ENCODE measurements at places on chromosomes 4 and X.

DNA sequence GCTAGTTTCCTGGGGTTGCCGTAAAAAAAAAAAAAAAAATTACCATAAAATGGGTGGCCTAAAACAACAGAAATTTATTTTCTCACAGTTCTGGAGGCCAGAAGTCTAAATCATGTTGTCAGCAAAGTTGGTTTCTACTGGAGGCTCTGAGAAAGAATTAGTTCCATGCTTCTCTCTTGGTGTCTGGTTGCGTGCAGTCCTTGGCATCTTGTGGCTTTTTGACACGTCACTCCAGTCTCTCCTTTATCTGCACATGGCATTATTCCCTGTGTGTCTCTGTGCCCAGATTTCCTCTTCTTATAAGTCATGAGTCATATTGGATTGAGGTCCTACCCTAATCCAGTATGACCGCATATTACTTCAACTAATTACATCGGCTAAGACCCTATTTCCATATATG is 38.7 kb downstream of the SPATA4 start:
- DNase-seq, result no peak

DNA sequence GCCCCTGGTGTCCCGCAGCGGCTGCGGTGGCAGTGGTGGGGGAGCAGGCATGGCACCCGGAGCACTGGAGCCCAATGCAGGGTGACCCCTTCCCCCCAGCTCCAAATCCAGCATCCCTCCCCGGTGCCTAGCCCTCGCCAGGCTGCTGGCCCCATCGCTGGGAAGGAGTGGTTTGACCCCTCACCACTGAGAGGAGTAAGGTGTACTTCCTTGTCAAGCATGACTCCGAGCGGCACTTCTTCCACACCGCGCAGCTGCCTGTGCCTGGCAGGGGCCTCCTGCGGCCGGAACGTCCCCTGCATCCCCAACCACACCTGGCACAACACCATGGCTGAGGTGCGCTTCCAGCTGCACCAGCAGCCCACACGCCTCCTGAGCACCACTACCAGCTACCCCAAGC is 27.0 kb downstream of the LRPAP1 start:
- DNase-seq, result no peak

DNA sequence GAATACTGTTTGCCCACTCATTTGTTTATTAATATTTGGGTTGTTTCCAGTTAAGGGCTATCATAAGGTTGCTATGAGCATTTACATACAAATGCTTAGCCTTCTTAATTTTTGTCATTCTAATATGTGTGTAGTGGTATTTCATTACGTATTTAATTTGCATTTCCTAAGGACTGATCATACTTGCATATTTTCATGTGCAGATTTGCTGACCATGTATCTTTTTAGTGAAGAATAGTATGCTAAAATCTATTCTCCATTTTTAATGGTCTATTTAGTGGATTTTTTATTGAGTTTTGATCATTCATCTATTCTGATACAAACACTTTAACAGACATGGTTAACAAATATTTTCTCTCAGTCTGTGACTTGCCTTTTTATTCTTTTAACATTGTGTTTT is 949.5 kb downstream of the RAB28 start:
- no peak for DNase-seq

DNA sequence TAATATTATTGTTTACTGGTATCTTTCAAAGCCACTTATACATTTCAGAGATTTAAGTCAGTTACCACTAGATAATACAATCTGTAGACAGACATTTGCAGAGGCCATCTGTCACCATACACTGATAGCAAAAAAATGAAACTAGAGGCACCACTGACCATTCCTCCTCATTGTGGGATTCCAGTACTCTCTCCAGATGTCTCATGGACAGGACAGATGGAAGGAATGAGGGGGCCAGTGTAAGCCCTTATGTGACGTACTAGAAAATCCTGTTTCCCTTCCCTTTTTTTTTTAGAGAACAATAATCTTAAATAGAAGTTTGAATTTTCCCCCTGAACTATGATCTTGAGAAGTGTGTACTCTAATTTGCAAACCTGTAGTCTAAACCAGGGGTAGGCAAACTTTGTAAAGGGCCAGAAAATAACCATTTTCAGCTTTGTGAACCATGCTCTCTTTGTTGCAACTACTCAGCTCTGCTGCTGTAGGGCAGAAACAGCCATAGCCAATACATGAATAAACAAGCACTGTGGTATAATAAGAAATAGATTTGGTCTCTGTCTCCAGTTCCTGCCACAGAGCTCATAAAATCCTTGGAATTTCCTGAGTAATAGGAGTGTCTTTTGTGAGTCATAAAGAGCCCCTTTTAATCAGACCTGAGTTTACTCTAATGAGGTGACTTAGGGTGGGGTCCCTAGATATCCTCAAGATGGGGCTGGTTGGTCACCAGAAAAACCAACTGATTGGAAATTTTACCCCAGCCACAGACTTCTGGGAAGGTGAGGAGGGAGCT is 90.4 kb downstream of the MOSPD2 start:
- DNase-seq, result no peak

- DNase-seq, result no peak
Observed at GRCh38 chr4:174467107-174467506, 55.2 kb downstream of the HPGD start.

GRCh38 chr4:16722416-16722815 is 176.0 kb downstream of the LDB2 start:
- DNase-seq, result no peak

GRCh38 chr4:108831291-108831690 is 68.4 kb upstream of the ETNPPL start:
- no peak for DNase-seq

DNA sequence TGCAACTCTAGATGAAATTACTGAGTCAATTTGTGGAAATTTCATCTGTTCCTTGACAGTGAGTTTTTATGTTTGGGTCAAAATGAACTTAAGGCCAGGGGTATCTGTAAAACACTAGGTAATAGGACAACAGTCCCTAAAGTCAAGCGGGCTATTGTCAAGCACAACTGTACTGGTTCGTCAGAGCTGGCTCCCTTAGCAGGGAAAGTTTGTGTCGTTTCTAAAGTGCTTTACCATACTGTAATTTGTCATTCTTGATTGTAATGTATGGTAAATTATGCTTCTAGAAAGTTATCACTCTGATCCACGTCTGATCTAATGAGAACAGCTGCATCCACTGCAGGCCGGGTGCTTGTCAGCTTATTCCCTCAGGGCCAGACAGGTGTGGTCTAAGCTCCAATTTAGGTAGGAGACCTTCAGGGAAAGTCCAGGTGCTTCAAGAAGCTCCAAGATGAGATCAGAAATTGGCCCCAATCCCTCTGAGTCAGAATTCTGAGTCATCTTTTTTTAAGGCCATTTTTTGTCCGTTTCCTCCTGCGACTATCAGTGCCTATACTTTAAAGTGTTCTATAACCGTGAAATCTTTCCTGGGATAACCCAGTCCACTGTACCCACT is 92.2 kb downstream of the PALLD start:
- no peak for DNase-seq

- DNase-seq, result no peak
Observed at GRCh38 chr4:39559626-39560025, 32.4 kb upstream of the UGDH start.

DNA sequence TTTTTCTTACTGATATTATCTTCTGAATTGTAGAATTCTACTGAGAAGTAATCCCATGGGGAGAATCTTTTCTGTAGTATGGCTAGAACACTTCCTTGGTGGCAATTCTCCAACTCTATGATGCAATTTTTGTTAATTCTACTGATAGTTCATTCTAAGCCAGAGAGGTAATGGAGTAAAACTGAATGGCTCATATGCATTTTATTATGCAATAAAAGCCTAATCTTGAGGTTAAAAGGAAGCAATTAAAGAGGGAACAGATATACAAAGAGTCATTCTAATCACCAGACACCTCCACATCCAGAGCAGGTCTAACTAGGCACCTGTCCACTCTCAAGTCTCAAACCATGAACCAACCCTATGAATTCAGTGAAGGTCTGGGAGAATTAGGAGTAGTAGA is 9.7 kb downstream of the RAP2C start:
- no peak for DNase-seq

GRCh38 chrX:53704854-53705253 is 18.3 kb upstream of the HUWE1 start:
- no peak for DNase-seq

GRCh38 chr4:101651778-101652177 is 138.8 kb upstream of the BANK1 start:
- no peak for DNase-seq

DNA sequence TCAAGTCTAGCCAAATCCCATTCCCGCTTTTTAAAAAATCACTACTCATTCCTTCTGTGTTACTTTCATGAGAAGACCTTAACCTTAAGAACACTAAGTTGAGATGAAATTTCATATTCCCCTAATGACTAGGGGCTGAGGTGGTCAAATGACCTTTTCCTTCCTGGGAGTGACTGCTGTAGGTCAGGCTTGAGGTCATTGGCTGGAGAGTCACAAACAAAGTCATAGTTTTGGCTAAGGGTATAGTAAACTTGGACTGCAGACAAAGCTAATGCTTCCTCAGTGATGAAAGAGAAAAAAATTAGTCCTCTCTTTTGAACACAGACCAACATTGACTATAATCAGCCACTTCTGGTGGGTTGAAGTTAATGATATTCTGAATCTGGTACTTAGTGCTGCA is 16.0 kb upstream of the FGF2 start:
- DNase-seq, result no peak

DNA sequence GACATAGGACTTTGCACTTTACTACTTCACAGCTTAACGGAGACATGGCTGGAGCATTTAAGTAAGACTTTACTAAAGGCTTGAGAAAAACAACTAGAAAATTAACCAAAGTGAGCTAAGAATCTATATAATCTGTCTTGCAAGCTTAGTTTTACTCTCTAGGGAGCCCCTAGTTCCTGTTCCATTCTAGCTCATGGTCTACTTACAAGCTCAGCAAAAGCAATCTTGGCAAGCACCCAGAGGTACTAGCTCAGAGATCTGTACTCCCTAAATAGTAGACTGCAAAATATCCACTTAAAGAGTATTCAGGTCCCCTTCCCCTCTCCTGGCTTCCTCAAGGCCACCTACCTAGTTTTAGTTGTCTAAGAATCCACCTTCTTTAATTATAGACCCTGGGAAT is 469.0 kb downstream of the IDS start:
- DNase-seq, result no peak

- DNase-seq, result no peak
Observed at GRCh38 chrX:39756086-39756883, 341.5 kb downstream of the BCOR start.

DNA sequence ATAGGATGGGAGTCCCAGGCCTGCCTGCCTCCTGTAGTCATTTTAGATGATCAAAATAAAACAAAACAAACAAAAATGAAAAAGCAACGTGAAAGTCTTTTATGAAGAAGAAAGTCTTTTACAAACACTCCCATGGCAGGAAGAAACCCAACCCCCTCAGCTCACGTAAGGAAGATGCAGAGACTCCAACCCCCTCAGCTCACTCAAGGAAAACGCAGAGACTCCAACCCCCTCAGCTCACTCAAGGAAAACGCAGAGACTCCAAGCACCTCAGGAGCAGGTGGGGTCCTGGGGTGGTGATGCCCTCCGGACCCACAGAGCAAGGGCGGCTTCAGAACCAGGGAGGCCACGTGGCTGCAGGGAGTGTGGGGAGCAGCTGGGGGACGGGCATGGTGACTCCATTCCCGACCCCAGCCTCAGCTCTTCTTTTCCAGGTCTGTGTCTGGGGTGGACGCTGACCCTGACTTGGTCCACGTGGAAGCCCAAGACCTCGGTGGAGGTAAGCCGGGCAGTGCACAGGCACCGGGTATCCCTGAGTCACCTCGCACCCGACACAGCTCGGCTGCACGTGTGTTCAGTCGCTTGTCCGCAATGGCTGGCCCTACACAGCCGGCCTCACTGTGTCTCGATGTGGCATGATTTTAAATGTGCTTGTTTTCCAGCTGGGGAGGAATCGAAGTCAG is 226.5 kb upstream of the PSAPL1 start:
- DNase-seq, result no peak

DNA sequence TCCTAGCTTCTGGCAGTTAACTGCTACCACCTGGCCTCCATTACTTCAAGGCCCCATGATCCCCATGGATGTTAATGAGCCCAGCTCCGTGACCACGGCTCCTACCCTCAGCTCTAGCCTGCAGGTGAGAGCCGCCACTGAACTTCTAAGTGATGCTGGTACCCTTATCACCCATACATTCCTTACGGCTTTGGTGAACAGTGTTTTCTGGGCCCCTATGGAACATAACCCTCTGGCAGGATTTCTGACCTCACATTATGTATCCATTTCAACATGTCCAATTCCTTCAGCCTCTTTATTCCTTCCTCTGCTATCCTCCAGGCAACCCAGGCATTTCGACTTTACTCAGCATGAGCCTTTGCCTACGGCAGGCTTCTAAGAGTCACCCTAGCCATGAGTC is 24.6 kb downstream of the PAGE4 start:
- no peak for DNase-seq

DNA sequence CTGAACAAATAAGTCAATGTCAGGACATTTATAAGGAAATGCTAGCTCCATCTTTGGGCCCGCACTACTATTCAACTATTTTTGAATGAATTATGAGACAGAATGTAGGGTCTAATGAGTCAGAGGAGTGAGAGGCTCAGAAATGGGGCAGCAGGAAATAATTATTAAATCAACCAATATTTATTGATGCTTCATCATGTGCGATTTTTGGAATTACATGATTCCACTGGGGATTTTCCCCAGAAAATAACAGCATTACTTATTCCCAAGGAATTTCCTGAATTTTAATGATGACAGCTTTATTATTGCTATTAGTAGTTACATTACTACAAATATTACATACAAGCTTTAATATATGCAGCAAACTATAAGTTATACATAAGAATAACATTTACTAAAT is 49.3 kb upstream of the PHF8 start:
- no peak for DNase-seq

DNA sequence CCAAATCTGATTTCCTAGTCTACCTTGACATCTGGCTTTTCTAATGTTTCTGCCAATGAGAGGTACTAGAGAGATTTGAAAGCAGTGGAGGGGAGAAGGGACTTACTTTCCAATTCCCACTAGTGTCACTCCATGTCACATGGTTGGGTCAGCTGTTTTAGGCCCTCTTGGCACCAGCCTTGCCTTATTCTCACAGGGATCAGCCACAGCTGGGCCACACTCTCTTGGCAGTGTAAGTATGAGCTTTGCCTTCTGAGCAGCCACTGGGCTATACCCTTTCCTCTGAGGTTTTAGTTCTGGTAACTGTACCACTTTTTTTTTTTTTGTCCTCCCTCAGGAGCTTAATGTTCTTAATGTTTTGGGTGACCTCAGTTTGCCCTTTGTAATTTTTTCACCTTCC is 10.2 kb upstream of the ADH1C start:
- DNase-seq, result no peak

DNA sequence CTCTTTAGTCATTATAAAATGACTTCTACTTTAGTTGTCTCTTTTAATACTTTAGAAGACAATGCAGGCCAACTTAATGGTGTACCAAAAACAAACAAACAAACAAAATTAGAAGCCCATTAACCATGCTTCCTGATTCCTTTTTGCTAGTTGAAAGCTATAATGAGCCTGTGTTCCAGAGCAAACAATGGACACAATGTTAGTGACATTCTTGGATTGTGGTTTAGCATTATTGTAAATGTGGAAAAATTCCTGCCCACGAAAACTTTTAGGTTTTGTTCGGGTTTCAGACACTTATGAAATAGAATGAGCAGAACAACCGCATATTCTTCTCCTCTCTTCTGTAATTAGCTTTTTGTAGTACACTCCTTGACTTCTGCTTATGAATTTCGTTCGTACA is 1682.7 kb upstream of the PCDH7 start:
- no peak for DNase-seq

- DNase-seq, result no peak
Observed at GRCh38 chr4:1953335-1953734, 55.4 kb downstream of the NELFA start.
